Activated B cell treated with CpG ODN at 0.5 μM for 24 hours (primary cell): ENCODE measurements at places on chromosomes 5 and 9. TPM values are rescaled to one million over a fixed set of nuclear protein-coding genes. Genes with fewer than 3 reads are reported as not detected.

PCDHB15 gene
- not detected in 2 replicates for total RNA-seq

- no peak for DNase-seq
Observed at GRCh38 chr9:106615118-106615889, 247.7 kb upstream of the ZNF462 start.

FOXD4L3 gene
- not detected in 2 replicates for total RNA-seq

DNA sequence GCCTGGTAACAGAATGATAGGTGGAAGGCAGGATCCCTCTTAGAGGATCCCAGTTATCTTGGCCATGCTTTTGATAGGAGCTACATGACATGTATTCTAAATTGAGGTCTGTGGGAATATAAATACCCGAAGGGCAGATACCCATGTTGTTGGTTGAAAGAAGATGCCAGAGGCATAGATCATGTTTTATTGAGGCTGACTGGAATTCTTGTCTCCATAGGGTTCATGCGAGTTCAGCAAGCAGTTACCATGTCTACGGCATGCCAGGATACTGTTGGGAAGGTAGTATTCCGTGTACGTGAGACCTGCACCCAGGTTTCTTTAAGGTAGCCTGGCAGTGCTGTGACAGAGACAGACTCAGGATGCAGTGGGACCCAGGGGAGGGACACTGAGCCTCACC lies 230.7 kb downstream of the NR3C1 start:
- no peak for DNase-seq

SPATA31C1 gene
- not detected in 2 replicates for total RNA-seq

- no peak for DNase-seq
Observed at GRCh38 chr9:136364942-136365774, 1.6 kb upstream of the DNLZ start.
